ENCODE measurements at places on chromosomes 2 and 18. TPM values are rescaled to one million over a fixed set of nuclear protein-coding genes. Genes with fewer than 3 reads are reported as not detected.

FBXO15 gene
- 0.46 TPM for total RNA-seq

CCDC85A gene
- total RNA-seq: not detected

HOXD3 gene
- total RNA-seq: not detected

DSG4 gene
- not detected for total RNA-seq

HOXD12 gene
- not detected for total RNA-seq

FEV gene
- not detected for total RNA-seq

BAZ2B gene
- total RNA-seq: 7.5 TPM

MBP gene
- total RNA-seq: 90.8 TPM

SNTG2 gene
- total RNA-seq: not detected

SERPINB10 gene
- not detected for total RNA-seq

PDCD1 gene
- 8.9 TPM for total RNA-seq

CCDC88A gene
- 7.2 TPM for total RNA-seq

CHRND gene
- total RNA-seq: not detected

SMYD1 gene
- total RNA-seq: not detected

REG3A gene
- total RNA-seq: not detected

GBX2 gene
- not detected for total RNA-seq

HOXD11 gene
- not detected for total RNA-seq

SATB2 gene
- total RNA-seq: 0.10 TPM

SULT1C4 gene
- total RNA-seq: not detected

CTAGE1 gene
- not detected for total RNA-seq

All from T-helper 1 cell treated with Interleukin-12 subunit alpha and Interleukin-12 subunit beta and Interleukin-4 antibody, amounts not matched to agents 30 ng/mL and 1 ng/mL, for 36 hours (primary cell).